ENCODE measurements at places on chromosomes 4 and X.

DNA sequence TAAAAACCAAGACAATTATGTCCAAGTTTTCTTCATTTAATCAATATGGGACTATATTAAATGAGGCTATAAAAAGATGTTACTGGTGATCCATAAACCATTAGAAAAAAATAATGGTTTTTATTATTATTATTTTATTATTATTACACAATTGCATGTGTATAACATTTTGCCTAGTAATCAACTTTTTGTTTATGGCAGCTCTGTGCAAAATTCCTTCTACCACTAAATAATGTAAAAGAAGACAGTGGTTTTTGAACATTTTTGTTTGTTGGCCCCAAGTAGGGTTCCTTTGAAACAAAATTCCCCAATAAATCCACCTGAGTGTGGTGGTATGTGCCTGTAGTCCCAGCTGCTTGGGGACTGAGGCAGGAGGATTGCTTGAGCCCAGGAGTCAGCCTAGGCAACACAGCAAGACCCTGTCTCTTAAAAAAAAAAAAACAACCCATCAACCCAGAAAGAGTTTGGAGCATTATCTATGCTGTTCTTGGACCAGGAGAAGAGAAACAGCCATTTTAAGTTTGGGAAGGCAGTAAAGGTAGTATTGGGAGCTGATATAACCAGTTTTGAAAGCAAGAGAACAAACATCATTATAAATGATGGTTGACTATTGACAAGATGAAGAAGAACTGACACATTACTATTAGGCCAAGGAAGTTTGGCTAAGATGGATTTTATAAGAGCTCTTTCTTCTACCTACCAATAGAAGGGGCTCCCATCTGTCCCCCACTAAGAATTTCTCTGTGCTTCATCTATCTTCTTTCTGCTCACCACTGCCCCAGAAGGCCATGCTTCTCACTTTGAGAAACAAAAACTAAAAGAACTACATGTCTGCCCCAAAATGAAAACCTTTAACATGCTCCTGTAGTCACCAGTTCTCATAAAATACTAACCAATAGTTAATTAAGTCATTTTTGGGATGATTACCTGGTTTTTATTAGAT lies 2.2 kb downstream of the TMEM156 start:
- peak; percentile 73 for DNase-seq

- DNase-seq: no peak
These were observed 1451.7 kb upstream of the ADGRL3 start for GRCh38 chr4:59748433-59748832.

- DNase-seq: no peak
These were observed 15.0 kb downstream of the APELA start for GRCh38 chr4:164892018-164892417.

DNA sequence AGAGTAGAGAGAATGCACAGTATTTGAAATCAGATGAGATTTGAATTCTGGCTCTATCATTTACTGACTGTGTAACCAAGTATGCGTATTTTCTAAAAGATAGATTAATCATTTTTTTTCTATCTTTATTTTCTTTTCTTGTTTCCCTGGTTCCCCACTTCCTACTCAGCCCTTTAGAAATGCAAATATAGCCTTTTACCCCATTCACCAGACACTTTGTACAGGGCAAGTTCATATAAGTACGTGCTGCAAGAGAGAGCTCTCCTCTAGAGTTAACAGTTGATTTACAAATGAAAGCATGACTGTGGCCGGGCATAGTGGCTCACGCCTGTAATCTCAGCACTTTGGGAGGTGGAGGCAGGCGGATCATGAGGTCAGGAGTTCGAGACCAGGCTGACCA lies 17.8 kb upstream of the TDO2 start:
- no peak for DNase-seq

- peak; percentile 20 for DNase-seq
These were observed 64.3 kb downstream of the LRBA start for GRCh38 chr4:150950657-150951288.

DNA sequence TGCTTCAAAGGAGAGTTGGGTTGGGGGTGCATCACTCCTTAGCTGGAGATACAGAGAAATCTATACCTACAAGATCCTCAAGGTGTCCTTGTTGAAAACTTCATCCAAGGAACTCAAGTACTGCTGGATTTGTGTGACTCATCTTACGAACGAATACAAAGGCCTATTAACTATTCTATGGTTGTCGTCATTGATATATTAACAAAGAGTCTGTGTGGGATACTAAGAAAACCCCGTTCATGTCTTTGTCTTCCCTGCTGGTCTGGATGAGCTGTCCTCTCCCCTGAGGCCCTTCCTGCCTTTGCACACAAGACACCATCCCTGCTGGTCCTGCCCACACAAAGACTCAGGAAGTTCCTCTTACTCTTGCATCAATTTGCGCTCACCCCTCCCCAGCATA lies 54.9 kb upstream of the IRF2 start:
- no peak for DNase-seq

DNA sequence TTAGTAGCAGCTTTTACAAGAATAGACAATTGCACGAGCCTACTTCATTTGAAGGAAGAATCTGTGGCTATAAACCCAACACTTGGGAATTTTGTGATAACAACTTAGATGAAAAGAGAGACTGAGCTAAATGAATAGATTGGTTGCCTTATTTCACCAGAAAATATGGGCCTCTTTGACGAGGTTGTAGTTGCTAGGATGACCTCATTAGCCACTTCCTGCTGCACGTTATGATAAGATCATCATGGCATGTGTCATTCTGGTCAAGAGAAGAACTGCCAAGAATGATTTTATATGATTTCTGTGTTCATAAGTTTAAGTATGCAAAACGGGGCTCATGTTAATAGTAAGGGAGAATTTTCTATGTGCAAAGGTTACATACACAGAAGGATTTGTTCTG lies 321.9 kb upstream of the GIMD1 start:
- peak; percentile 74 for DNase-seq

- peak; percentile 80 for DNase-seq
These were observed 22.1 kb downstream of the YIPF7 start for GRCh38 chr4:44629280-44629866.

DNA sequence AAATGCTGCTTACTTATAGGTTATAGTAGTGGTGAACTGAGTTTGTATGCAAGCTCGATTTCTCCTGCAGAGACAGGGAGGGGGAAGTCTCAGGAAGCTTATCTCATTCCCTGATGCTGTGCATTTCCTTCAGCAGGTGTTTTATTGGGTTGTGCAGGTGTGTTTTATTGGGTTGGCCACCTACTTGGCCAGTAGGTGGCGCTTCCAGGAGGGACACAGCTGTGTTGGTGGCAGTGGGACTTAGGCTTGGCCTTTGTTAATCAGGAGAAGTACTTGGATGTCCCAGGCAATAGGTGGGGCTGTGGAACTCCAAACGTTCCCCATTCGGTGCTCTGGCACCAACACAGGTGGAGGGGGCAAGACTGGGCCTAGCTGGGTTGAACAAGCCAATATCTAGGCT lies 196.0 kb upstream of the DCAF8L1 start:
- DNase-seq: no peak

GRCh38 chr4:81506731-81507130 lies 35.0 kb upstream of the RASGEF1B start:
- DNase-seq: no peak

DNA sequence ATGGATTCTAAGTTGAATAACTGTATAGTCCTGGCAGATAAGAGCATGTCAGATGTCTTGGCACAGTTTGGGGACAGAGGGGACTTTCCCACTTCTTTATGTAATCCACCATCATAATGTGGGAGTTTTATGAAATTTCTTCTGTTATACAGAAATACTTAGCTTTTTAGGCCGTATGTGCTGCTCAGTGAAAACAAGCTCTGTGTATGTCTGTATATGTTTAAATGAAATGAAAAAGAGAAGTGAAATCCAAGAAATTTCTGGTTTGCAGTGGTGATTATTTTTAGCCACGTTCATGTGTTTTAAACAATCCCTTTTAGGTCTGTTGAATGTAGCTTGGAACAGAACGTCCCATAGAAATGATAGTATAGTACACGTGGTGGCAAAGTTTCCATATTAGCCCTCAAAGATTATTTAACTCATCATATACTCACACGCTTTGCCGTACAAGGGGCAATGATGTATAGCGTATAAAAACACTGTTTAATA lies 41.0 kb downstream of the GAB1 start:
- DNase-seq: no peak

DNA sequence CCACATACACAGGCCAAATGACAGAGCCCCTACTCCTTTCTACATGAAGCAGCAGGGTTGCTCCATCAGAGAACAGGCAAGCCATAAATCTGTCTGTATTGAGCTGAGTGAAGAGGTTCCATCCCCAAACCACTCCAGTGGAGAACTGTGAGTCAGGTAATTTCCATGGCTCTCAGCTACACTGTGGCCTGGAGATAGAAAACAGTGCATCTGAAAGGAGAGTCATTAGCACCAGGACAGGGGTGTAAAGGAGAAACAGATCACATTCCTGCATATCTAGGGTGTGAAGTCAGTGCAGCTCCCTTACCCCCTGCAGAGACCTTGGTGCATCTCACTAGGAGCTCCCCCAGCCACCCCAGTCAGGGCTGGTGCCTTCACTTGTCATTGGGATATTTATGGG lies 314.7 kb downstream of the CHIC1 start:
- DNase-seq: no peak

DNA sequence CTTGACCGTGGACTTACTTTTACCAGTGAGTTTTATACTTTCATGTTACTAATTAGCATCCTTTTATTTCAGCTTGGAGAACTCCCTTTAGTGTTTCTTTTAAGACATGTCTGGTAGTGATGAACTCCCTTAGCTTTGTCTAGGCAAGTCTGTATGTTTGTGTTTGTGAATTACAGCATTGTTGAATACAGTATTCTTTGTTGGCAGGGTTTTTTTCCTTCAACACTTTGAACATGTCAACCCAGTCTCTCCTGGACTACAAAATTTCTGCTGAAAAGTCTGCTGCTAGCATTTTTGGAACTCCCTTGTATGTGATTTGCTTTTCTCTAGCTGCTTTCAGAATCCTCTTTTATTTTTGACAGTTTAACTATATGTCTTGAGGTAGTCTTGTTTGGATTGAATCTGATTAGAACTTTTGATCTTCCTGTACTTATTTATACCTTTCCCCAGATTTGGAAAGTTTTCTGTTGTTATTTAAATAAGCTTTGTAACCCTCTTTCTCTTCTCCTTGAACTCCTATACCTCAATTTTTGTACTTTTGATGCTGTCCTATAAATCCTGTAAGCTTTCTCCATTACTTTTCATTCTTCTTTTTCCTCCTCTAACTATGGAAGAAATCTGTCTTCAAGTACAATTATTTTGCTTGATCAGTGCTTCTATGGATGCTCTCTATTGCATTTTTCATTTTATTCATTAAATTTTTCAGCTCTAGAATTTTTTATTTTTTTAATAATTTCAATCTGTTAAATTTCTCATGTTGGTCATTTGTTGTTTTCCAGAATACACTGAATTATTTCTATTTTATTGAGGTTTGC lies 14.1 kb downstream of the PAPSS1 start:
- no peak for DNase-seq

- no peak for DNase-seq
These were observed 444.6 kb downstream of the IL15 start for GRCh38 chr4:142081025-142081424.

DNA sequence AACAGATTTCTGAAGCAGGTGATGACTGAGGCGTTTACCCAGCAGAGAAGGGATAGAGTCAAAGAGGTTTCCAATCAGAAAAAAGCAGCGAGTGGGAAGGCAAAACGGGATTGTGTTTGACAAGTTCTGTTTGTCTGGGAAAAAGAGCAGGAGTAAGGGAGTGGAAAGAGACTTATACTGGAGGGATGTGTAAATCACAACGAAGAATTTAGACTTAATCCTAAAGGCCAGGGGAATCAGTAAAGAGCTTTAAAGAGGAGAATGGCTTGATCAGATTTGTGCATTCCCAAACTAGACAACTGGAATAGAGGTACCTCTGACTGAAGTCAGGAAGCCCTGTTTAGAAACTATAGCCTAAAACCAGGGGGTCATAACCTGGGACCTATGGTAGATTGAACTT lies 31.5 kb upstream of the LRBA start:
- no peak for DNase-seq

DNA sequence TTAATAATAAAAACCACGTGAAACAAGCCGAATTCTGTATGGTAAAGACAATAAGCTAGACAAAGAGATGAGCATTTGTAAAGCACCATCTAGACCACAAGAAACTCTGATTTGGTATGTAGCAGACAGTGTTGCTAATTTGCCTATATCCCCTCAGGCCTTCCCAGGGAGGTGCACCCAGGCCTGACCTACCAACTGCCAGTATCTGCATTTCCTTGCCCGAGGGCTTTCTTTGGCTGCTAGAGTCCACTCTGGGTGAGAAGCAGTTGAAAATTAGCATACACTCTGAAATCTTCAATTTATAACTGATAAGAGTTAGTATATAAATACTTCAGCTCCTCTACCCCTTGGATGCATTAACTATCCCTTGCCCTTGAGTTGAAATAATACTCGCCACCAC lies 37.4 kb upstream of the IL1RAPL1 start:
- no peak for DNase-seq

DNA sequence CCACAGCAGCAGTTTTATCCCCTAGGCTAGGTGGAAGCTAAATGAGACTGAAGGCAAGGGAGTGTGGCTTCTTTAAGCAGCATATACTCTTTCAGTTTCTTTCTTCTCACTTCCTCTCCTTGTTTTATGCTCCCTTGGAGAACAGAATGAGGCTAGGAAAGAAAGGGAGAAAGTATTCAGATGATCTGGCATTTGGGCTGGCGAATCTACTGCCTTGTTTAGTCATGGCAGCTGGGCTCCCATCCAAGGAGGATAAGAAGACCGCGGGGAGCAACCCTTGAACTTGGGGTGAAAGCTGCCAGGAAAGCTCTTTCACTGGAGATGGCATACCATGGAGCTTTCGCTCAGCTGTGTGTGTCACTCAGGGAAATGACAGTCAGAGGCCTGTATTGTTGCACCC lies 72.1 kb downstream of the ARHGEF38 start:
- peak; percentile 8 for DNase-seq

DNA sequence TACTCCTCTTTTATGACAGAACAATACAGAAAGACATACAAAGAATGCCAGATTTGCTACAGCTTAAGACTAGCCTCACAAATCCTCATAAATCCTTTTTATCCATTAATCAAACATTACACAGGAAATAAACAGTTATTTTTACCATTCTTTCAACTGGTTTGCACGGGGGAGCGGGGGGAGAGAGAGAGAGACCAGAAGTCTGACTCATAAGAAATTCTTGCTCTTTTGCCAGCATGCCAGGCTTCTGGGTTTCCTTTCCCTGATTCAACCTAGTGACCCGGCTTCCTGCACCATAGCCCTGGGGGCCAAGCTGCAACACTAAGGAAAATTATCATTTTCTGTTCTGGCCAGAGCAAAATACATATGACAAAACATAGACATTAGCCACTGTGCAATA lies 6.8 kb upstream of the RRAGB start:
- peak; percentile 5 for DNase-seq

Measured in RKO (cell line).